ENCODE measurements at places on chromosomes 1 and 21.

GRCh38 chr1:212792396-212792908, 758 bp downstream of the TATDN3 start:
- H3K27me3 ChIP-seq: no peaks in the 10 kb centered on the region
- peaks cover under 1% of the 10 kb centered on the region for H3K36me3 ChIP-seq
- H3K4me3 ChIP-seq: peak overlapping the region; percentile 78
- H3K4me1 ChIP-seq: peaks cover 66% of the 10 kb centered on the region

GRCh38 chr1:36761113-36761512, 273.2 kb downstream of the GRIK3 start:
- no peak overlapping the region for H3K4me3 ChIP-seq
- no peaks in the 10 kb centered on the region for H3K36me3 ChIP-seq
- H3K4me1 ChIP-seq: 0 out of 2 replicates have a peak, but pooled peaks cover 6% of the 10 kb centered on the region
- DNase-seq: peak; percentile 13
- H3K27me3 ChIP-seq: no peaks in the 10 kb centered on the region

DNA sequence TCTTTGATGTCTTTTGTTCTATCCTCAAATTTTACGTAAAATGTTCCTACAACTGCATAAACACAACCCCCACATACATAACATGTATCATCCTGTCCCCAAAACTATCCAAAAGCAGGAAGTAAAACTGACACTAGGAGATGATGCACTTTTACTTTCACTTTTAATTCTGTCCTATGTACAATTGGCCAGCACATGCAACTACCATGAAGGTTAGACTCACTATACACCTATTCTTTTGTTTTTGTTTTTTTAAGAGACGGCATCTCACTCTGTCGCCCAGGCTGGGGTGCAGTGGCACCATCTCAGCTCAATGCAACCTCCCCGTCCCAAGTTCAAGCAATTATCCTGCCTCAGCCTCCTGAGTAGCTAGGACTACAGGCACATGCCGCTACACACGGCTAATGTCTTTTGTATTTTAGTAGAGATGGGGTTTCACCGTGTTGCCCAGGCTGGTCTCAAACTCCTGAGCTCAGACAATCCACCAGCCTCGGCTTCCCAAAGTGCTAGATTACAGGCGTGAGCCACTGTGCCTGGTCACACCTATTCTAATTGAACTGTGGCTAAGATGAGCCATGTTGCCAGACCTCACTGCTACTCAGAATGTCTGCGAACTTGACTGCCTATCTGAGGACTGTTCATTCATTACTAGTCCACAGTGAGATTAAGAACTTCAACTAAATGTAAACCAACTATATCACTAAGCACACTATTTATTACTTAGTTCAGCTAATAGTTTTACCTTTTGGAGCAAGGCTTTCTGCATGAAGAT, 48.0 kb downstream of the TOR3A start:
- H3K27me3 ChIP-seq: no peaks in the 10 kb centered on the region
- DNase-seq: no peak
- H3K4me3 ChIP-seq: no peak overlapping the region
- H3K27ac ChIP-seq: no peak overlapping the region
- peaks cover 15% of the 10 kb centered on the region for H3K4me1 ChIP-seq

DNA sequence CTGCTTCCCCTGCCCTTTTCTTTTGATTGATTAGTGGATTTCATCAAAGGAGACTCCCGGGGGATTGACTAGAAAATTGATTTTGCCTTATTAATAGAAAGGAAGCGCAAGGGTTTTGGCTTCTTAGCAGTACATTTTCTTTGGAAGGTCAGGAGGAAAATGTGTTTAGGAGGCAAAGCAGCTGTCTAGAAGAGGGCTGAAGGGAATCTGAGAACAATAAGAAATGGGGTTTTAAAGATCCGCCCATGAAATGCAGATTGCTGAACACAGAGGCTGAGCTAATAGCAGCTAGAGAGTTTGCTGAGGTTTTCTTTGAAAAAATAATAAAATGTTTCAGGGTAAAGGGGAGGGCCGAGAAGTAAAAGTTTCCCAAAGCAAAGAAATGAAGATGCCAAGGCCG, 4.9 kb downstream of the SERTAD4 start:
- H3K27me3 ChIP-seq: peaks cover 4% of the 10 kb centered on the region
- peaks cover 7% of the 10 kb centered on the region for H3K4me1 ChIP-seq
- H3K4me3 ChIP-seq: no peak overlapping the region
- H3K27ac ChIP-seq: no peak overlapping the region

DNA sequence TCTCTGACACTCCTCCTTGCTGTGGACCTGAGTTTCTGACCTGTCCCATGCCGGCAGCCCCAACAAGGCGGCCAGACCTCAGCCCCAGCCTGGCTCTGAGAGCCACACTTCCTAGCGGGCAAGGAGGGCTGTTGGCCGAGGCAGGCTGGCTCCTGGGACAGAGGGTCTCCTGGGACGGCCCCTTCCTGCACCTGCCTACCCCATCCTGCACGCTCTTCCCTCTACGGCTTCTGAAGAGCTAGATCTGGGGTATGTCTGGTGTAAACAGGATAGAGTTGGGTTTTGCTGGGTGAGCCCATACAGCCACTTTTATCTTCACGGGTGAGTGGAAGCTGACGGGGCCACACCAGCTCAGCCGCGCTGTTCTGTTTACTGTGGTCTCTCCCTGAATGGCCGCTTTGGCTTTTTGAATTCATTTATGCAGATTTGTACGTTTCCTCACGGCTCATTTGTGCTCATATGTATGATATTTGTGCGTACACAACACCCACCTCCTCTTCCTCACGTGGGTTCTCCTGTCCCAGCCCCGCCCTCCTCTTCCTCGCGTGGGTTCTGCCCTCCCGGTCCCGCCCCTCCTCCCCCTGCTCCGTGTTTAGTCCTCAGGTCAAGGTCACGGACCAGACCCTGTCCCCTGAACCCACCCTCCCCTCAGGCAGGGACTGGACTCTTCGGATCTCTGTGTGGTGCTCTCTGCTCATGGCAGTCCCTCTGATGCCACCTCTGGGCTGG, 34.7 kb upstream of the POFUT2 start:
- no peaks in the 10 kb centered on the region for H3K36me3 ChIP-seq
- DNase-seq: no peak
- H3K27me3 ChIP-seq: no peaks in the 10 kb centered on the region
- peaks cover 80% of the 10 kb centered on the region for H3K4me1 ChIP-seq

DNA sequence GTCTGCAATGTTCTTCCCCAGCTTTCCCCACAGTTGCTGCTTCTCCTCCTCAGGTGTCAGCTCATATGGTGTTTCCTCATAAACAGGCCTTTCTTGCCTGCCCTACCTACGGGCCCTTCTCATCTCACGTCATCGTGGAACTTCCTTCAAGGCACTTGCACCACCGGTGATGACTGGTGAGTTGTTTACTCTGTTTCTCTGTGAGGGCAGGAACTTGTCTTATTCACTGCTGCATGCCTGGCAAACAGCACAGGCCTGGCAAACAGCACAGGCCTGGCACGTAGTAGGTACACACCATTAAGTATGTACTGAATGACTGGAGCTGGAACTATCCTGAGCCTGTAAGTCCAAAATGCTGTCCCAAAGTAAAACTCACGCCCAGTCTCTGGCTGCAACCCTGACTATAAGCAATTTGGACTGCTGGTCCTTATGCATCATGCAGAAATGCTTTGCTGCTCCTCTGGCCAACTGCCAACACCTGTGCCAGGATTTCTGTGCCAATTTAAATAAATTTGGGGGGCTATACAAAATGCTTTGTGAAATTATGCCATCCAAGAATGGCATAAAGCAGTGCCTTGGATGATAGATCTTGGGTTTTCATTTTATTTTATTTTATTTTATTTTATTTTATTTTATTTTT, 25.7 kb downstream of the STK40 start:
- no peak overlapping the region for H3K27ac ChIP-seq
- H3K4me3 ChIP-seq: no peak overlapping the region
- DNase-seq: no peak
- H3K27me3 ChIP-seq: no peaks in the 10 kb centered on the region
- peaks cover 16% of the 10 kb centered on the region for H3K4me1 ChIP-seq
- peaks cover 25% of the 10 kb centered on the region for H3K36me3 ChIP-seq

DNA sequence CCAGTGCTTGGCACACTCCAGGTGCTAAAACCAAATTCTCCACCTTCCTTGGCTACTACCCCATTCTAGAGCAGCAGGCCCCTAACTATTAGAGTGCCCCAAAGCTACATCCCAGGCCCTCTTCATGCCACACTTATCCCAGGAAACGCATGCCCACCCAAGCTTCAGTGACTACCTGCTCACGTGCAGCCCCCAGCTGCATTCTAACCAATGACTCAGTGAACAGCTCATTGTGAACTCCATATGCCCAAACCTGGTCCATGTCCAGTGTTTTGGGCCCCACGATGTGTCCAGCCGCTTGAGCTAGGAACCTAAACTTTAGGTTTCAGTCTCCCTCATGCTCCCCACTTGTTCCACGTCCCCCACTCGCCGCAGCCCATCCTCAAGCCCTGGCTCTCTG, 41.5 kb downstream of the NKAIN1 start:
- H3K27me3 ChIP-seq: no peaks in the 10 kb centered on the region
- DNase-seq: no peak
- no peak overlapping the region for H3K4me3 ChIP-seq
- no peaks in the 10 kb centered on the region for H3K36me3 ChIP-seq
- no peak overlapping the region for H3K27ac ChIP-seq

GRCh38 chr21:45105906-45106485, 31.6 kb downstream of the ADARB1 start:
- no peaks in the 10 kb centered on the region for H3K36me3 ChIP-seq
- no peaks in the 10 kb centered on the region for H3K4me1 ChIP-seq
- H3K27me3 ChIP-seq: no peaks in the 10 kb centered on the region
- H3K27ac ChIP-seq: no peak overlapping the region
- no peak overlapping the region for H3K4me3 ChIP-seq

- no peak overlapping the region for H3K27ac ChIP-seq
- no peaks in the 10 kb centered on the region for H3K4me1 ChIP-seq
- H3K27me3 ChIP-seq: no peaks in the 10 kb centered on the region
- no peak overlapping the region for H3K4me3 ChIP-seq
- DNase-seq: no peak
Observed at GRCh38 chr1:197184190-197184589, 37.7 kb upstream of the ASPM start.

GRCh38 chr1:191074881-191075280, 597.2 kb upstream of the BRINP3 start:
- H3K27me3 ChIP-seq: no peaks in the 10 kb centered on the region
- no peak overlapping the region for H3K27ac ChIP-seq
- H3K4me1 ChIP-seq: no peaks in the 10 kb centered on the region
- no peak overlapping the region for H3K4me3 ChIP-seq
- no peak for DNase-seq

GRCh38 chr1:156241926-156242325, at the start of gene BGLAP:
Gene BGLAP, plus strand, starts transcription at chr1:156242184. Its CDS starts 48 bp downstream, at chr1:156242232.
- H3K27me3 ChIP-seq: no peaks in the 10 kb centered on the region
- H3K4me1 ChIP-seq: peaks cover 20% of the 10 kb centered on the region
- H3K36me3 ChIP-seq: peaks cover 10% of the 10 kb centered on the region
- no peak within 1 kb of the TSS for H3K27ac ChIP-seq
- no peak within 1 kb of the TSS for H3K4me3 ChIP-seq

- peaks cover 34% of the 10 kb centered on the region for H3K4me1 ChIP-seq
- H3K27ac ChIP-seq: no peak overlapping the region
- no peaks in the 10 kb centered on the region for H3K27me3 ChIP-seq
- DNase-seq: no peak
- no peaks in the 10 kb centered on the region for H3K36me3 ChIP-seq
Observed at GRCh38 chr1:211732293-211732980, 57.0 kb upstream of the NEK2 start.

- H3K4me1 ChIP-seq: peaks cover 76% of the 10 kb centered on the region
- H3K27me3 ChIP-seq: no peaks in the 10 kb centered on the region
- DNase-seq: peak; percentile 81
- no peak overlapping the region for H3K4me3 ChIP-seq
Observed at GRCh38 chr21:36859744-36860501, 106.5 kb downstream of the HLCS start.

- DNase-seq: peak; percentile 27
- no peak overlapping the region for H3K27ac ChIP-seq
- peaks cover 18% of the 10 kb centered on the region for H3K27me3 ChIP-seq
- no peaks in the 10 kb centered on the region for H3K4me1 ChIP-seq
Observed at GRCh38 chr1:7902478-7903085, 38.1 kb downstream of the TNFRSF9 start.

DNA sequence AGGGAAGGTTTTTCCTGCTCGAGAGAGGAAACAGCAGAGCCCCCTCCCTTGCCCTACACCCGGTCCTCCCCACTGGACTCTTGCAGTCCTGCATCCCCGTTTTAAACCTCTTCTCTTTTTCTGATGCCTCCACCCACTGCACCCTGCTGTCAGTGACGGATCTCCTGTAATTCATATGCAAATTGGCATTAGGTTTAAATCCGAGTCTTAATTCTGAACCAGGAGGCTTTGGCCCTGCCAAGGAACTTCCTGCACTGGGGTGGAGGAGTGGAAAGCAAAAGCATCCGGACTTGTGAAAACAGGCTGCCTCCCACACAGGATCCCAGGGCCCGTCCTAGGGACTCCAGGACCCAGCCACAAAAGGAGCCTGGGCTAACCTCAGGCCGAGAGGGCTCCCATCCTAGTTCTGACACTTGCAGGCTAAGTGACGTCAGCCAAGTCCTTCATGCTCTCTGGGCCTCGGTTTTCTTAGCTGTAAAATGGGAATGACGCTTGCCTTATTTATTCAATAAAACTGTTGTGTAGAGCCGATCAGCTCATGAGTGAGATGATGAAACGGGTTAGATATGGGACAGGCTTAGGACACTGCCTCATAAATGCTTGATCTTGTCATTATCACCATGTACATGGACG, 613.3 kb downstream of the AJAP1 start:
- DNase-seq: no peak
- H3K27ac ChIP-seq: no peak overlapping the region
- no peaks in the 10 kb centered on the region for H3K4me1 ChIP-seq
- no peaks in the 10 kb centered on the region for H3K36me3 ChIP-seq
- no peaks in the 10 kb centered on the region for H3K27me3 ChIP-seq

GRCh38 chr1:111779546-111779945, 23.8 kb downstream of the DDX20 start:
- no peaks in the 10 kb centered on the region for H3K36me3 ChIP-seq
- H3K4me3 ChIP-seq: no peak overlapping the region
- H3K27me3 ChIP-seq: no peaks in the 10 kb centered on the region
- H3K27ac ChIP-seq: no peak overlapping the region
- H3K4me1 ChIP-seq: peaks cover 6% of the 10 kb centered on the region

GRCh38 chr21:31959881-31960280, 87.1 kb downstream of the HUNK start:
- H3K4me3 ChIP-seq: no peak overlapping the region
- no peak overlapping the region for H3K27ac ChIP-seq
- H3K27me3 ChIP-seq: no peaks in the 10 kb centered on the region
- no peaks in the 10 kb centered on the region for H3K4me1 ChIP-seq
- peaks cover 3% of the 10 kb centered on the region for H3K36me3 ChIP-seq

GRCh38 chr1:207823880-207824566, 72.2 kb downstream of the CD46 start:
- H3K36me3 ChIP-seq: peaks cover 10% of the 10 kb centered on the region
- peak overlapping the region; percentile 31 for H3K27ac ChIP-seq
- H3K4me3 ChIP-seq: peak overlapping the region; percentile 35
- peaks cover 63% of the 10 kb centered on the region for H3K4me1 ChIP-seq
- H3K27me3 ChIP-seq: no peaks in the 10 kb centered on the region

- no peak overlapping the region for H3K4me3 ChIP-seq
- DNase-seq: no peak
- H3K27me3 ChIP-seq: peaks cover 53% of the 10 kb centered on the region
- no peak overlapping the region for H3K27ac ChIP-seq
- H3K36me3 ChIP-seq: no peaks in the 10 kb centered on the region
- peaks cover 10% of the 10 kb centered on the region for H3K4me1 ChIP-seq
Observed at GRCh38 chr21:36703626-36704280, 4.8 kb downstream of the SIM2 start.

- no peak overlapping the region for H3K27ac ChIP-seq
- no peak overlapping the region for H3K4me3 ChIP-seq
- DNase-seq: peak; percentile 59
- no peaks in the 10 kb centered on the region for H3K36me3 ChIP-seq
Observed at GRCh38 chr1:203996126-203996525, 76.8 kb upstream of the SOX13 start.

- no peak overlapping the region for H3K4me3 ChIP-seq
- H3K36me3 ChIP-seq: no peaks in the 10 kb centered on the region
- H3K4me1 ChIP-seq: peaks cover 55% of the 10 kb centered on the region
- peak overlapping the region; percentile 67 for H3K27ac ChIP-seq
- no peaks in the 10 kb centered on the region for H3K27me3 ChIP-seq
Observed at GRCh38 chr1:109822749-109823542, 59.2 kb upstream of the EPS8L3 start.

Measured in HepG2 (cell line).